ENCODE measurements at places on chromosomes 5 and 9.

DNA sequence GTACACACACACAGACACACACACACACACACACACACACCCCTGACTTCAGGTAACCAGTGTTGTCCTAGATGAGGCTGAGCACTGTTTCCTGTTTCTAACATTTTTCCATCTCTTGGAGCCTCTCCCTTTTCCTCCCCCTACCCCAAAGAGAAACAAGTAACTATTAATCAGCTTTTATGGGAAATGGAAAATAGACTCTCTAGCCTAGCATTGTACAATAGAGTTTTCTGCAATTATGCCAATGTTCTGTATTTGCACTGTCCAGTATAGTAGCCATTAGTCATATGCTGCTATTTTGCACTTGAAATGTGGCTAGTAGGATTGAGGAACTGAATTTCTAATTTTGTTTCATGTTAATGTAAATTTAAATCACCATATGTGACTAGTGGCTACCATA lies 33.1 kb downstream of the RAB3C start:
- no peak for DNase-seq

DNA sequence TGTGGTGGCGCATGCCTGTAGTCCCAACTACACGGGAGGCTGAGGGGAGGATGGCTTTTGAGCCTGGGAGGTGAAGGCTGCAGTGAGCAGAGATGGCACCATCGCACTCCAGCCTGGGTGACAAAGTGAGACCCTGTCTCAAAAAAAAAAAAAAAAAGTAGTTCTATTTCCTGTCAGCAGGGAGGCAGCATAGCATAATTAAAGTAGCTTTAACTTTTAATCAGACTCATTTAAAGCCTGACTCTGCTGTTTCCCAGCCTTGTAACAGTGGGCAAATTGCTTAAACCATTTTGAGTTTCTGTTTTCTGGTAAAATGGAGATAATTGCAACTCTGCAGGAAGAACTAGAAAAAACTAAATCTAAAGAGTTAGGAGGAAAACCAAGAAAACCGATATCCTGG lies 31.2 kb downstream of the CNOT6 start:
- DNase-seq: no peak

GRCh38 chr5:2129568-2130272 lies 247.0 kb upstream of the IRX4 start:
- DNase-seq: no peak

DNA sequence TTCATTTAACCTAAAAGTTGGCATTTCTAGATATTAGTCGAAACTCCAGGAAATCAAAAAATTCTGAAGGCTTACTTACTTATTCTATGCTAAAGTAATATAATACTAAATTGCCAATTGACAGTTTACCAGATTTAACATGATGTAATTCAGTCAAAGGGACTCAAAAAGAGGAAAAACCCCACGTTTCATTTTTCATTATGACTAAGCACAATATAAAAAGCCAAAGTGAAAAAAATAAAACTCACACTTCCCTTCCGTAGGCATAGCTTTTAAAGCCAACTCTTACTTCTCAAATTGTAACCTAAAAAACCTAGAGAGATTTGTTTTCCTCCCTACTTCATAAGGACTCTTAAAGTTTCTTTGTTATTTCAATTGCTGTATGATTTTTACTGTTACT lies 146.6 kb downstream of the RAPGEF6 start:
- DNase-seq: no peak

DNA sequence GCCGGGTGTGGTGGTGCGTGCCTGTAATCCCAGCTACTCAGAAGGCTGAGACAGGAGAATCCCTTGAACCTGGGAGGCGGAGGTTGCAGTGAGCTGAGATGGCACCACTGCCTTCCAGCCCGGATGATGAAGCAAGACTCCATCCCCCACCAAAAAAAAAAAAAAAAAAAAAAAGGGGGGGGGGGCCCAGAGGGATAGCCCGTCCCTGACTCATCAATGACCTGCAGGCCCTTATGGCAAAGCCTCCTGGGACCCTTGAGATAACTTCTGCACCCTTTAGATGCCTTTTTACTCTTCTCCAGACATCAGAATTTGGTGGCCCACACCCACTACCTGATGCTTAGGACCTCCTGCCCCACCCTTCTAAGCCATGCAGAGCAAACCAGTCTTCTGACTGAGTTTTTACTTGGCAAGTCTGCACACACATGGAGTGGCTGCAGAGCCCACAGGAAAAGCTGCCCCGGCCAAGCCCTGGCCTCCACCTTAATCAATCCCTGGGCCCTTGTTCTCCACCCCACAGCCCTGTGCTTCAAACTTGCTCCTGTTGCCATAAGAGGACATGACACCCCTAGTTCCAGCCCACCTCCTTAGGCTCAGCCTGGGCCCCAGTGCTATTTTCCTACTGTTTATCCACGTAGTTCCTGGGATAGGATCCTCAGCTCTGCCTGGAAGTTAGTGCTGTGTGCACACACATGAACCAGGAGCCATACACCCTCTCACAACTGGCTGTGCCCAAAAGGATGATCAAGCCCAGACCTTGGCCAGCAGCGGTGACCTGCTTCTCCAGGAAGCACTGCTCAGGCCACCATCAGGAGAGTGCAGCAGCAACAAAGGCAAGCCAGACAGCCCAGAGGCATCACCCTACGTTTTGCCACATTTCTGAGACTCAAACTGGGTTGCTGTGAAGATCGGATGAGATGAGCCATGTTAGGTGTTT lies 5.1 kb downstream of the MGAT1 start:
- DNase-seq: no peak

- DNase-seq: peak; percentile 96
Observed at GRCh38 chr9:110752766-110753165, 84.2 kb downstream of the MUSK start.

GRCh38 chr9:129414377-129414992 lies 206.4 kb downstream of the C9orf50 start:
- DNase-seq: peak; percentile 58

DNA sequence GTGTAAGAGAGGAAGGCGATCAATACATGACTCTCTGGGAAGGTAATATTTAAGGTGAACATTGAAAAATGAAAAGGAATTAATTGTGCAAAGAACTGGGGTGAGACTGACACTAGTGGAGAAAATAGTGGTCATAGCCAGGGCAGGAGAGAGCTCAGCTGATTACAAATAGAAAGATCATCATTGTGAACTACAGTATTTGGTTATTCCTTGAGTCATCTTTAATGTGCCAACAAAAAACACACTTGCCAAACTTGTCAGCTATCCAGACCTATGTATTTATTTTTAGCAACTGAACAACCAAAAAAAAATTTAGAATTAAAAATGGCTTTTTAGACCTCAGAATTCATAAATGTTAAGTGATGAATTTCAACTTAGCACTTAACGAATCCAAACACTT lies 749.8 kb upstream of the CDH9 start:
- DNase-seq: peak; percentile 11

DNA sequence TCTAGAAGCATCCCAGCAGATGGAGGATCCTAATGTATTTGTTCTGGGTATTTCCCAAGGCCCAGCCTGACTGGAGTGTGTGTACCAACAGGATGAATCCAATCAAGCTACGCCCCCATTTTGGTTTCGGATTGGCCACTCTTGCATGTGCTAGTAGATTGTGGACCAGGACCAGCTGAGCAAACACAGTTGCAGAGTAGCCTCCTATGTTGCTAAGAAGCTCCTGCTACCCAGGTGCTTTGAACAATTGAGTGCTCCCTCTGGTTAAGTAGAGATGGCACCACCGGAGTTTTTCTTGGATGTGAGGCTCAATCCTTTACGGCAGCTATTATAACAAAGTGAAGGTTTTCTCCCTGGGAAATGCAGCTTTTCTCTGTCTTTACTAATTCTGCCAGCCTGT lies 204.5 kb downstream of the NTRK2 start:
- no peak for DNase-seq

- no peak for DNase-seq
Observed at GRCh38 chr5:162567644-162568043, 500.1 kb downstream of the GABRG2 start.

GRCh38 chr5:171924493-171925122 lies 81.8 kb downstream of the FBXW11 start:
- DNase-seq: no peak

- DNase-seq: peak; percentile 0
Observed at GRCh38 chr5:101915554-101915953, 380.5 kb downstream of the SLCO4C1 start.

GRCh38 chr9:127767909-127768331 lies 10.5 kb downstream of the SH2D3C start:
- DNase-seq: peak; percentile 72

GRCh38 chr5:42522783-42523182 lies 99.5 kb downstream of the GHR start:
- DNase-seq: peak; percentile 7

DNA sequence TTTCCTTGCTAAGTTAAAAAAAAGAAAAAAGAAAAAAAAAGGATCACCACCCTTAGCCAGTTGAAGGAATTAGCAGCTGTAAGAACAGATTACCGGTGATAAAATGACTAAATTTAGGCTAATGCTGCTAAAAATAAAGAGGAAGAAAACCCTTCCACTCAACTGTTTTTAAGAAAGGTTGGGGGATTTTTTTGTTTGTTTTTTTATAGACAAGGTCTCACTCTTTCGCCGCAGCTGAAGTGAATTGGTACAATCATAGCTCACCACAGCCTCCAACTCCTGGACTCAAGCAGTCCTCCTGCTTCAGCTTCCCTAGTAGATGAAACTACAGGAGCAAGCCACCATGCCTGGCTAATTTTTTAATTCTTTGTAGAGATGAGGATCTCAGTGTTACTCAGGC lies 101.7 kb downstream of the SNCAIP start:
- DNase-seq: no peak

GRCh38 chr9:77794985-77795384 lies 146.9 kb upstream of the GNA14 start:
- no peak for DNase-seq

DNA sequence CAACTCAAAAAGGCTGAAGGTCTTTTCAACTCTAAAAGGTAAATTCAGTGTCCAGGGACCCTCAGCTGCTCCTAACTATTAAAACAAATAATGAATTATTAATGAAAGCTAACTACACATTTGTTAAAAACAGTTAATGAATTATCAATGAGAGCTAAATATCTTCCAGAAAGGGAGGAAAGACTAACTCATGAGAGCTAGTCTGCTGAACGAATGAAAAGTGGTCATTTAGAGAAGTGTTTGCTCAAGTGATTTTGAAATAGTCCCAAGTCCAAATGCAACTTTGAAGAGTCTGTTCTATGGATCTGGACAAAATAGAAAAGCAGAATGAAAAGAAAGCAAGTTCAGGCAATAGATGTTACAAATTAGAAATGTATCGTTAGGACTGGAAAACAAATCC lies 133.9 kb upstream of the SPEF2 start:
- no peak for DNase-seq

GRCh38 chr5:132073231-132074013 lies at the start of gene CSF2:
Gene CSF2 (plus strand): TSS chr5:132073789. CDS start chr5:132073824, 35 bp downstream.
- peak; percentile 14 for DNase-seq

DNA sequence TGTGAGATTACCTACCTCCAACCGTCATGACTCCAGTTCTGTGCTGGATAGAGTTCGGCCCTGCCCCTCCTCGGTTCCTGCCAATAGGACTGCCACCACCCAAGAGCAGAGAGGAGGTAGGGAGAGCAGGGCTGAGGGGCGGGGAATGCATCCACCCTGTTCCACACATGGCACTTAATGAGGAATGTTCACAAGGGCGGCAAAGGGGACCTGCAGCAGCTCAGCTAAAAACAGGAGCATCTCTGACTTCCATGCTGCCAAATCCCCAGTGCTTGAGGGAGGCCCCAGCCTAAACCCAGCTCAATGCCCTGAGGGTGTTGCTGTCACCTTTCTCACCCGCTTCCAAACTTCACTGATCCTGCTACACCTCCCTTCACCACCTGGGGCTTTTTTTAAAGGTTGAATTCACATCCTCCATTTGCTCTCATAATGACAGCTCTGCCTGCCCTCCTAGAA lies 7.8 kb upstream of the DELE1 start:
- DNase-seq: no peak

DNA sequence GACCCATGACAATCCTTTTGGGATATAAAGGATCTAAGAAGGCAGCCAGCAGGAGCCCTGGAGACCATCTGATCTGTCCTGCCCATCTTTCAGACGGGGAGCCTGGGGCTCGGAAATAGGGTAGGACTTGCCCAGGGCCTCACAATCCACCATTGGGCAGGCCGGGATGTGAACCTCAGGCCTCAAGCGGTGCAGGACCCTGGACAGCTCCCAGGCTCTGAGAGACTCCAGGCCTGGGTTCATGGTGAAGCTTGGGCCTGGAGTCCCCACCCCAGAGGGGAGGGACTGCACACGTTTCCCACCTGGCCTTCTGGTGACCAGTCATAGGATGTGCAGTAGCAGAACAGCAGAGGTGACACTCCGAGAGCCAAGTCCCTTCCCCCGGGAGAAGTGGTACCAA lies 36.6 kb upstream of the RAPGEF1 start:
- peak; percentile 45 for DNase-seq

GRCh38 chr5:228886-229285 lies 10.8 kb downstream of the SDHA start:
- no peak for DNase-seq

DNA sequence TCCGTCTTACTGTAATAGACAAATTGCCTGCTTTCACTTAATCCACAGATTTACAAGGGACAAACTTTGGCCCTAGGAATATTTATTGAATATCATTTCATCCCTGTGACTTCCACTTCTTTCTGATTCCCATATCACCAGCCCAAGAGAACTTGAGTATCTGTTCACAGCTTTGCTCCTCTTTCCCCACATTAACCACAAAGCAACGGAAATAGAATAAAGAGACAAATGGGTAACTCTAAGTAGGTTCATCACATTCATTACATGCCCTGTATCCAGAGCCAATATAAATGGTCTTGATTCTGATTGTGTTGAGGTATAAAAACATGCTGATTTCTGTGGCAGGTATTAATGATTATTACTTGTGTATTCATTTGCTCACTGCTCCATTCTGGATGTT lies 41.9 kb downstream of the TMEM252 start:
- DNase-seq: no peak

DNA sequence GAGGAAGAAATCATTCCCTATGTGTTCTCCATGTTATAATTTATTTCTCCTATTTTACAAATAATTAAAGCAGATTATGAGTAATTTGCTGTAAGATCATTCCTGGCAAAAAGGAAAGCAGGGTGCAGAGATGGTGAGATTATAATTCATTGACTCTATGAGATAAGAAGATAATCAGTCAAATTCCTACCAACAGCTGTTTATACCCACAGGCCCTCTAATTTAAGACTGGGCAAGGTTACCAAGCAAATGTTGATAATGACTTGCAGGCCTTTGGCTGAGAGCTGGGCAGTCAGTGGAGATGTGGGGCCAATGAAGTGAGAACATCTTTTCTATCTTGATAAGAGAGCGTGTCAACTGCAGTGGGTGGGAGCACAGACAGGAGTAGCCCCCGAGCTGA lies 222.7 kb downstream of the ICE1 start:
- DNase-seq: no peak

DNA sequence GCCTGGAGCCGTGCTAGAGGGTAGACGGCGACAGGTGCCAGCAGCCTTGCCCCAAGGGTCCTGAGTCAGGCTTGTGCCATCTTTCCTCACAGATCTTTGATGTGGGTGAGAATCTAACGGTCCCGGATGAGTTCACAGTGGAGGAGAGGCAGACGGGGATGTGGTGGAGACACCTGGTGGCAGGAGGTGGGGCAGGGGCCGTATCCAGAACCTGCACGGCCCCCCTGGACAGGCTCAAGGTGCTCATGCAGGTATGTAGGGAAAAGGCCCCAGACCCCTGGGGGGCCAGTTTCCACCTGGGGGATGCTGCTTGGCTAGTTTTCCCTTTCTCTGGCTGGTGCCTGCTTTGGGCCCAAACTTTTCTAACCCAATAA lies 24.0 kb downstream of the PTGES2 start:
- no peak for DNase-seq

- DNase-seq: peak; percentile 43
Observed at GRCh38 chr9:36053971-36054370, 17.3 kb downstream of the RECK start.

GRCh38 chr9:15641291-15641690 lies 88.4 kb downstream of the CCDC171 start:
- no peak for DNase-seq

GRCh38 chr5:40999966-41000365 lies 71.2 kb downstream of the MROH2B start:
- no peak for DNase-seq

All from fibroblast of skin of right biceps (primary cell).